ENCODE measurements at places on chromosomes 5 and 9. TPM values are rescaled to one million over a fixed set of nuclear protein-coding genes. Genes with fewer than 3 reads are reported as not detected.

CARD9 gene
- 0.46 TPM for total RNA-seq

UGT3A1 gene
- total RNA-seq, result 0.48 TPM

TMEM252 gene
- total RNA-seq, result not detected

ADAMTSL1 gene
- 63.0 TPM for total RNA-seq

PTBP3 gene
- total RNA-seq, result 15.5 TPM

RGP1 gene
- 30.4 TPM for total RNA-seq

DBH gene
- not detected for total RNA-seq

SRD5A1 gene
- total RNA-seq, result 29.9 TPM

SUSD3 gene
- not detected for total RNA-seq

SMIM33 gene
- not detected for total RNA-seq

NMUR2 gene
- total RNA-seq, result not detected

- DNase-seq, result peak; percentile 44
These were observed 2.9 kb downstream of the SNX18 start for GRCh38 chr5:54520438-54520846.

GRCh38 chr9:4614627-4615026 lies 47.5 kb upstream of the PLPP6 start:
- DNase-seq, result no peak

GRCh38 chr9:91766315-91767069 lies 183.5 kb downstream of the ROR2 start:
- DNase-seq, result no peak

GRCh38 chr9:127660886-127661741 lies 45.7 kb upstream of the CFAP157 start:
- DNase-seq, result no peak

DNA sequence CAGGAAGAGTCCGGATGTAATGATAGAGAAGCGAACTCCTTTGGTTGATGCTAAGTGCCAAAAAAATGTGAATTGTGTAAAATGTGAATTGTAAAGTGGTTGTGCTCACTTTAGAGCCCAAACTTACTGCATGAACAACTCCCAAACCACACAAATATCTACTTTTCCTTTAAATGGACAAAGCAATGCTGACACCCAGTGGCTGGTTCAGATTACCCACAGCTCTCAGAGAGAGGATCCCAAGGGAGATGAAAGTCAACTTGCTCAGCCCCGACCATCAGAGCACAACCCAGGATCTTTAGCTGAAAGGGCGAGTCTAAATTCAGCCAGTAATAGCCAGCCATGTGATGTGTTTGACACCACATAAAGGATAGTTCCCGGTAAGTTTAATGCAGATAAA lies 133.7 kb downstream of the NMUR2 start:
- DNase-seq, result peak; percentile 44

DNA sequence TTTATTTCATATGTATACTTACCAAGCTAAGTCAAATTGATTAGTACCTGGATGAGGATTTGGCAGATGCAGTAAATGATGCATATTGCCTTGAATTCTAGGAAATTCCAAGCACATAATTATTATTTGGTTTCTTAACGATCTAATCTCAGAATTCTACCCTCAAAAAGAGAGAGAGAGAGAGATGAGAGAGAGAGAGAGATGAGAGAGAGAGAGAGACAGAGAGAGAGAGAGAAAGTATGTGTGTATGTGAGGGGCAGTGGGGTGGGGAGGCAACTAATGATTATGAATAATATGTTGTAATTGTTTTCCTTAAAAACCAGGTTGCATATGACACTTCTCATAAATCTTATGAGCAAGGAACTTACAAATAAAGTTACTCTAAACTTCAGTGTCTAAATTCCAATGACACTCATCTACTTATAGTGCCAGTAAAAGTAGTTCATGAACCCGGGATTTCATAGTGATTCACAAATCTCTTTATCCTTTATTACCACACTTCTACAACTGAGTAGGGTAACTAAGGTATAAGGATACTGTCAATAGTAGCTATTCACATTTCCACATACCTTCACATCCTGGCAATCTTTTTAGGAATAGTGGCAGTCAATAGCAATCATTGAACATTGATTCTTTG lies 60.5 kb upstream of the EDIL3 start:
- DNase-seq, result no peak

GRCh38 chr9:94065535-94065961 lies 18.7 kb upstream of the PTPDC1 start:
- DNase-seq, result peak; percentile 97

GRCh38 chr9:133842721-133843227 lies 104.6 kb upstream of the SARDH start:
- DNase-seq, result no peak

- DNase-seq, result no peak
These were observed 83.3 kb upstream of the CCDC112 start for GRCh38 chr5:115379622-115380344.

DNA sequence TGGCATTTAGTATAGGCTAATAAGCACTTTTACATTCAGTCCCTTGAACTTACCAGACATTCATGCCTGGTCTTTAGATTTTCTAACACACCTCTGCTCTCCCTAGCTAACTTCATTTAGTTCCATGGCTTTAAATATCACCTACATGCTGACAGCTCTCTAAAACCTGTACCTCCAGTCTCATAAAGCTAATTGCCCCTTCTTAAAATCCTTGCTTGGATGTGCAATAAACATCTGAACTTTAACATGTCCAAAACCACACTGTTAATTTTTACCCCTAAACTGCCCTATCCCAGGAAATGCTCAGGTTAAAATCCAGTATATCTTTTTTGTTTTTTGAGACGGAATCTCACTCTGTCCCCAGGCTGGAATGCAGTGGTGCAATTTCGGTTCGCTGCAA lies 139.8 kb downstream of the CPLANE1 start:
- DNase-seq, result no peak

- DNase-seq, result no peak
These were observed 45.5 kb downstream of the ECPAS start for GRCh38 chr9:111438541-111439235.

DNA sequence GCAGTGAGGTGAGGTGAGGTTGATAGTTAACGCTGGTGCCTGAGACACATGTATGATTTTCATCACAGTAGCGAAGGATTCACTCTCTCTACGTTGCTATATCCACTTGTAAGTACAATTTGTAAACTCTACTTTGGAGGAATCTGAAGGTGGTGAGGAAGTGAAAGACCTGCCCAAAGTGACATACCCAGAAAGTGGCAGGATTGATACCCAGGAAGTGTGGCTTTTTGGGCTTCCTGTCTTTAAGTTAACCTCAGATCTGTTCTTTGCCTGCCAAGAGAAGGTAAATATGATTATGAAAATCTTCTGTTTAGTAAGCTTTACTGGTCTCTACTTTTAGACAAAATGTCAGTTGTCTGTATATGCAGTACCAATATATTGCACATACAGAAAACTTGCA lies 143.1 kb downstream of the SH3GL2 start:
- DNase-seq, result no peak

DNA sequence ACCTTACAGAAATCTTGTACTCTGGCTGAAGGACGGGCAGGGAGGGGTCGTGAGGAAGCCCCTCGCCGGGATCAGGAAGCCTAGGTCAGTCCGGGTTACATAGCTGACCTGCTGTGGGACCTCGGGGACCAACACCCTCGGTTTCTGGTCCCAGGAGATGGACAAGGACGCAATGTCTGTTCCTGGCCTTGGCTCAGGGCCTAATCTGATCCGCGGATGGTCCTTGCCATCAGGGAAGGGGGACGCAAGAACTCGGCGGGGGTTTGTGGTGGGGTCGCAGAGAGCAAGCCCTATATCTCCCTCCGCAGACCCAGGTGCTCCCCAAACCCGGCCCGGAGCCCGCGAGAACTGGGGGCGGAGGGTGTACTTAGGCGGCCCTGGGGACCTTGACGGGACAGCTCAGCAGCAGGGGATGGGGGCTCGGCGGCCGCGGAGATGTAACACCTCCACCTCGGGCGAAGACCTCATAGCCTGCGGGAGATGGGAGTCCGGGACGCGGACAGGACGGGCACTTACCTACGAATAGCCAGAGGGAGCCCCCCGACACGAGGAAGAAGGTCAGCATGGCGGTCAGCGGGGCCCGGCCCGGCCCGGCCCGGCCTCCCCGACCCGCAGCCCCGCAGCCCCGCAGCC lies 353 bp downstream of the ACSL6 start:
- DNase-seq, result no peak

DNA sequence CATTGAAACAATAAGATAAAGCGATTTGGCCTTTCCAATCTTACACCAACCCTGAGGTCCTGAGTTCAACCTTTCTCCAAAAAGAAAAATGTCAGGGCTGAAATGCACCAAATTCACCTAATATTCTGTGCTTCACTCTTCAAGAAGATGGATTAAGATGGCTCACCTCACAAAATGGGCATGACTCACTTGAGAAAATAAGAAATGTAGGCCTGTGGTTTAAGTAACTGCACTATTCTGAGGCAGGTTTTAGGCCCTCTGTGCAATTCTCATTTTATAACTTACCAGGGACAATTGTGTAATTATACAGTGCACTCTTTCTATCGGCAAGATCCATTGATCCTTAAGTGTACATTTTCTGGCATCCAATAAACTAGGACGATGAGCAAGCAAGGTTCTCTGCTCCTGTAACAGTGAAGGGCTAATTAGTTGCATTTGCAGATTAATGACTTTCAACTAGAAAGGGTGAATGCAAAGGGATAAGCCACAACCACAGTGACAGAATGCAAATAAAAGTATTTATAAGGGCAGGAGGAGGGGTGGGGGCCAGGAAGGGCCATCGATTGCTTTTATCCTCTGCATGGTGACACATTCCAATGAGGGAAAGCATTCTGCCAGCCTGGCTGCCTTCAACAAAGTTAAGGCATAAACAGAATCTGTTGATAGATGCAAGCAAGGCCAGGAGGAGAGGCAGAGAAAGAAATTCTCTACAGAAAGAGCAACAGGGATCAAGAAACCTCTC lies 214.5 kb downstream of the CAAP1 start:
- no peak for DNase-seq

- no peak for DNase-seq
These were observed 94.0 kb downstream of the MLLT3 start for GRCh38 chr9:20528253-20528652.

- DNase-seq, result no peak
These were observed 8.6 kb upstream of the AQP3 start for GRCh38 chr9:33455945-33456344.

- no peak for DNase-seq
These were observed 1.5 kb downstream of the DCAF10 start for GRCh38 chr9:37801959-37802711.

DNA sequence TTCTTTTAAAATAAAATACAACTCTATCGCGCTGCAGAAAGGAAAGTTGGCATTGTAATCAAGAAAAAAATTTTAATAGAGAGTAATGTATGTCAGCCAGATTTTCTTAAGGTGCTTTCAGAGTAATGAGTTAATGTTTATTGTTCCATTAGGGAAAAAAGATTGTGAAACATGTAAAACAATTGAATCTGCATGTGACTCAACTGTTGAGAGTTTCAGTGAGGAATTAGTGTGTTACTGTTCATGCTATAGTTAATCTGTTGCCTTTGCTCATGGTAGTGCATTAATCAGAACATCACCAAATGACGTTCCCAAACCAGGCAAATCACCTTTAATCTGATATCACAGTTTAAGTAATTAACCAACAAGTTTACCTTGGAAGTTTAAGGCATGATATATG lies 600.5 kb downstream of the NR2F1-AS1 start:
- peak; percentile 15 for DNase-seq

DNA sequence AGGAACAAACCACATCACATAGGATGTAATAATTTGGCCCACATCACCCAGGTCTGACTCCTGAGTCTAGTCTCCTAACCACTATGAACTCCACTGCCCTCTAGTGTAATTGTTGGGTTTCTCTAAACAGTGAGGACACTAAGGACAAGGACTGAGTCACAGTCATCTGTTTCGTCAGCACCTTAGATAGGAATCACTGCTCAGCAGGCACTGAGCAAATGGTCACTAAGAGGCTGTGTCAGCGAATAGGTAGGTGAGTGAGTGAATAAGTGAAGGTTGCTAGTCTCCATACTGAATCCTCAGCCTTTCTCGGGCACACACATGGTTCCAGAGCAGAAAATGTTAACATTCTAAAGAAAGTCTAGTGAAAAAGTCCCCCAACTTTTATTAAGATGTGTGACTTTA lies 278.6 kb downstream of the SPOCK1 start:
- DNase-seq, result peak; percentile 52

- peak; percentile 75 for DNase-seq
These were observed 162.2 kb downstream of the SREK1 start for GRCh38 chr5:66306105-66306843.

GRCh38 chr9:95623640-95624039 lies 106.9 kb upstream of the PTCH1 start:
- DNase-seq, result no peak

DNA sequence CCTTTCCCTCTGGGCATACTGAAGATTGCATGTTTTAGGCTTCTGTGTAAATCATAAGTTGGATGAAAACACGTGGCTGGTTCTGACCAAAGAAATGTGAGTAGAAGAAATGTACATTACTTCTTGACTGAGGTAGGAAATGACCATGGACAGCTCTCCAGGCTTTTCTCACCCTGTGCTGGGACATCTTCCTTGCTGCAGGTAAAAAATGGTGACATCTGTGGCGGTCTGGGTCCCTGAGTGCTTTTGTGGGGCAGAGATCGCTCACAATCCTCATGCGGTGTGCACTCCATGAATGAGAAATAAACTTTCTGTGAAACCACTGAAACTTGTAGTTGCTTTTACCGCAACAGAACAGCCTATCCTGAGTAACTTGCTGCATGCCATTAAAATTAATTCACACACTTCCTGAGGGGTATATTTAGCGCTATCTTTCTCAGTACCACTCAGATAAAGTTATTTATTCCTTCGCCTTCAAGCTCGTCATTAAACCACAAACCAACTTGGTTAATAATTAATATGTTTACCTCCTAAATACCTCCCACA lies 730.4 kb downstream of the EFNA5 start:
- DNase-seq, result no peak

DNA sequence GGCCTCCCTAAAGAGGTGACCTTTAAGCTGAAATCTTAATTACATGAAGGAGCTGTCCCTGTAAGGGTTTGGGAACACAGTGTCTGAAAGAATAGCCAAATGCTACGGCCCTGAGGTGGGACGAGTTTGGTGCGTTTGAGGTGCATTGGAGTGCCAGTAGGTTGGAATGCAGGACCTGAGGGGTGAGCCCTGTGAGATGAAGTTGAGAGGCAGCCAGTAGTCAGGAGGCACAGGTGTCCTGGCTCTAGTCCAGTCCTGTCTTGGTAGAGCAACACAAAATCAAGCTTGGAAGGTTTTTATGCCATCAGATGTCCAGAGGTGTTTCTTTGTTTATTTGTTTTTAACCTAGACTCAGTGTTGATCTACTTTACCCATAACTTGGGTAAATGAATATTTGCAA lies 108.5 kb downstream of the ARHGAP26 start:
- no peak for DNase-seq

- no peak for DNase-seq
These were observed 400 bp downstream of the KDM4C start for GRCh38 chr9:6758248-6758497.

- DNase-seq, result peak; percentile 54
These were observed 252.8 kb downstream of the MAST4 start for GRCh38 chr5:66848749-66849641.

- DNase-seq, result no peak
These were observed 80.2 kb downstream of the PIK3R1 start for GRCh38 chr5:68295772-68296171.

GRCh38 chr5:146048994-146049703 lies 56.2 kb downstream of the PLAC8L1 start:
- DNase-seq, result peak; percentile 85
